ENCODE measurements at places on chromosomes 6 and 20.

- no peak for DNase-seq
Measured at GRCh38 chr6:43766964-43767461, 3.0 kb upstream of the VEGFA start.

DNA sequence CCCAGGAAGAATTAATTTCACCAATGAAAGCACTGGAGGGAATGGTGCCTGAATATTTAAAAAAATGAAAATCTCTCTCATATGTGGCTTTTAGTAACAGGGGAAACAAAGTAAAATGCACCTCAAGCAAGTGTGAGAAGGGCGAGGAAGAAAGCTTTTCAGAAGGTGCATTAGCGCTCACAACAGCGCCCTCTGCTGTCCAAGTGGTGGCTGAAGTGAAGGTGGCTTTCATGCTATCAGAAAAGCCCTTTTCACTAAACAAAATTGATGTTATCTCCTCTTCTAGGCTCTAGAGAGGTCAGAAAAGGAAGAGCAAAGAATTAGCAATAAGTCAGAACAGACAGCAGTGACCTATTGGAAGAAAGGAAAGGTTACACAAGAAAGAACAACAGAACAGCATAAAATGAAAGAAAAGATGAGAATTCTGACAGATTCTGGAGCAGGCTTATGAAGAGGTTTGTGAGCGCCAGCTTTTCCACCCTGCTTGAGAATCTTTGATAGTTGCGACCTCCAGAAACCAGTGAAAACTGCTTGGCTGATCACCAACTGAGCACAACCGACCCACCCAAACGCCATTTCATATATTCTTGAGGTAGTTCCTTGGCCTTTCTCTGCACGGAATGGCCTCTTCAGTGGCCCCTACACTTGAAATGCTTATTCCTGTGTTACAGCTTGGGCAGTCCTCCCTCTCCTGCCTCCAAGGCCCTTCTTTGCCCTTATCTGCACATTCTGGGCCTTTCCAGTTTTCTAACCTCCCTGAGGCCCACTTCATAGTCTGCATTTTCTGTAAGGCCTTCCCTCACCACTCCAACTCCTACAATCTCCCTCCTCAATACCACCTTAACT is 45.3 kb downstream of the SMLR1 start:
- DNase-seq, result peak; percentile 24

- DNase-seq, result no peak
Measured at GRCh38 chr6:16729183-16729691, 32.0 kb downstream of the ATXN1 start.

DNA sequence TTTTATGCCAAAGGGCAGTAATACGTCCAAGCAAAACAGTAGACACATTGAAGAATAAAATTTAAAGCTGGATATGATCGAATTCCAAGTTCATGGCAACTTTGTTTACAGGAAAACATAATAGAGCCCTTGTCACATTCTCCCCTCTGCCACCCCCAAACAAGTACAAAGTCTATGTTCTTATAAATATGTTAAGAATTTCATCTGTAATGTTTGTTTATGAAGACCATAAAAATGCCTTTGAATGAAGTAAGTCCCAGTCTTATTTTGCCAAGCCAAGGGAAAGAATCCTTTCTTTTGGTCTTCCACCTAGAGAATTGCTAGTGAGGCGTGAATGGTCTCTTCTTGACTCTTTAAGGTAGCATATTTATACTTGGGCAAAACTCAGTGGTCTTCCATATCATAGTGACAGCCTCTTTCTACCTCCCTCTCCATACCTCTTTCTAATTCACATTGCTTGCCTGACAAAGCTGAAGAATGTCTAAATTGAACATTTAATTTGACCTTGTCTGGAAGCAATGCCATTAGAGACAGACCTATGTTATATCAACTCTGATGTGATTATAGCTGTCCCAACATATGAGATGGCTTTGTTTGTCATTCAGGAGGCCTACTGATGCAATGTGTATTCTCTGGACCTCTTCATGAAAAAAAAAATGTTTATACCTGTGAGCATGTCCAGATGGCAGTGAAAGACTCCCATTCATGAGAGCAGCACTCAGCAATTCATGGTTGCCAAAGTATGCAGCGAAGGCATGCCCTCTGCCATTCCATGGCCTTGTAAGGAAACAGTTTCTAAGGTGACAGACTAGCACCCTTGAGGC is 70.6 kb upstream of the CCN2 start:
- DNase-seq, result no peak

DNA sequence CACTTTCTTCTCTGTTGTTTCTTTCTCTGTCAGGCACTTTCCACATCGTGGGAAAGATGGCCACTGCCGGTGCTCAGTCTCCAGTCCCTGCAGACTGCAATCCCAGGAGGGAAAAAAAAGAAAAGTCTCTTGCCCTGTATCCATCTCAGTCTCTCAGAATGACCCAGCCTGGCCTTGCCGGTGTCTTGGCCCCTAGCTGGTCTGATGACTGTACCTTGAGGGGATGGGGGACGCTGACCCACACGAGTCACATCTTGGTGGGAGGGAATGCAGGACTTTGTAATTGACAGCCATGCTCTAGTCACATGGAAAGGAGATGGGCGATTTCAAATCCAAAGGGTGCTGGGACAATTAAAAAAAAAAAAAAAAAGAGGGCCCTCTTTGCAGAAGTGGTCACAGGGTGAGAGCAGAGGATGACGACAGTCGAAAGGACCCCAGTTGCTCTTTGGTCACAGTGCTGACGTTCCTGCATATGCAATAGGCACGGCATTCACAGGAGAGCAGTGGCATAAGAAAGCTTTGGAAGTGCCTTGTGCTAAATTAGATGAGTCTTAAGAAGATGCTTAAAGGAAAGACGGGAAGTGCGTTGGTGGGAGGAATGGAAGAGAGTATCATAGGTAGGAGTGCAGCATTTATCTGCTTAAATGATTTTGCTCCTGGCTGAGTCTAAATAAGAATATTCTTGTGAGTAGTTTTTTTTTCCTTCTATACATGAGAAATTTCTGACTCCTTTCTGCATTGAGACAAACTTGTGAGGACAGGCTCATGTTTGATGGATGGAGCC is 63.9 kb upstream of the AKAP12 start:
- DNase-seq, result no peak

GRCh38 chr20:42483730-42484303 is 705.9 kb downstream of the PTPRT start:
- DNase-seq, result no peak

GRCh38 chr20:25499855-25500434 is 85.4 kb downstream of the NINL start:
- no peak for DNase-seq

Data from GM04504 (cell line).